ENCODE measurements at places on chromosomes 5 and 9.
A peak's percentile ranks its signal among the peaks of the same experiment; 100 is the strongest.

GRCh38 chr5:80127116-80127552 lies 92.0 kb downstream of the THBS4 start:
- DNase-seq = no peak

- DNase-seq = peak; percentile 10
Observed at GRCh38 chr9:96327694-96328352, 25.8 kb upstream of the HSD17B3 start.

DNA sequence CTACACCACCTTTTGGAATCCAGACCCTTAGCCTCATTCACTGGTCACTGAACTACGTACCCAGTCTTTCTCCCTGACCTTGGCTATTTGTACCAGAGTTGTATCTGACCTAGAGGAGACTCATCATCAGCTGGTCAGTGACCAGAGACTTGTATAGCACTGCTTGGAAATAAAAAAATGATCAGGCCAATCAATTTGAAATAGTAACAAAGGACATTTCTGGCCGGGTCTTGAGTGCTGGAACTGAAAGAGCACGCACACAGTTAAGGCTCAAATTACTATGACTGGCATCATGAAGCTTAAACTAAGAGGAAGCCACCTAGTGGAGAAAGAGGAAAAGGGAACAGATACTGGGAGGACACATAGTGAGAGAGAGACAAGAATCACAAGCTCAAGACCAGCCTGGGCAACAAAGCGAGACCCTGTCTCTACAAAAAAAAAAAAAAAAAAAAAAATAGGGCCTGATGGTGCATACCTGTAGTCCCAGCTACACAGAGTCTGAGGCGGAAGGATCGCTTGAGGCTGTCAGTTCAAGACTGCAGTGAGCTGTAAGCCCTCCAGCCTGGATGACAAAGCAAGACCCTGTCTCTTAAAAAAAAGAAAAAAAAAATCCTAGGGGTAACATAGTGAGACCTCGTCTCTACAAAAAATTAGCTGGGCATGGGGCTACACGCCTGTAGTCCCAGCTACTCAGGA lies 12.8 kb upstream of the SRP19 start:
- DNase-seq = no peak

GRCh38 chr5:103867857-103868598 lies 305.4 kb upstream of the NUDT12 start:
- no peak for DNase-seq

DNA sequence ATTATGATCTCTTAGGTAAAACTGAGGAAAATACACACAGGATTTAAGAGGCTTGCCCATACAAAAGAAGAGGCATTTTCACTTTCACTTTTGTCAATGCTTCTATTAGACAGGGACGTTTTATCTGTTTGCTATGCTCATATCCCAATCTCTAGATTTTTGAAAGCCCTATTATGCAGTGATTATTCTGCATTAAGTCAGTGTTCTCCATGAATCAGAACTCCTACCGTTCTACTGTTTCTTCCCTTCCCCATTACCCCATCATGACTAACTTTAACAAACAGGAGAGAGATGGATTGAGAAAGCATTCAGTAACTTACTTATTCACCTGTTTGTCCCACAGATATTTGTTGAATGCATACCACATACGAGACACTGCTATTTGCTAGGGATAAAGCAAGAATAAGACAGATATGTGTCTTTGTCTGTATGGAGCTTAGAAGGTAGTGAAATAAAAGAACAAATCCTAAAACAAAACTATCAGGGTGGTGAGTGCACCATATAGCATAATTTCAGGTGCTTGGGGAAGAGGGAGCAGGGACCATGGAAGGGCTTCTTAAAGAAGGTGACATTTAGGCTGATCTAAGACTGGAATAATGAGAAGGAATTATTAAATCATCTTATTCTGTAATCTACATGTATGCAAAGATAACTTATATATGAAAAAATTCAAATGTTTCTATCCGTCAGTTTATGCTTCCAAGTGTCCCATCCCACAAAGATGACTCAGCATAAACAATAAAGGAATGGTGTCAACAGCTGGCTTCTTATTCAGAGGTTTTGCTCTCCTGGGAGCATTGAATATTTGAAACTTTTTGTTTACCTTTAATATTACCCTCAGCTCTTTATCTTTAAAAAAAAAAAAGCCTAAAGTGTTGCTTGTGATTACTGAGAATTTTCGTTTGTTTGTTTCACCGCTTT lies 328.1 kb downstream of the HINT1 start:
- DNase-seq = no peak

DNA sequence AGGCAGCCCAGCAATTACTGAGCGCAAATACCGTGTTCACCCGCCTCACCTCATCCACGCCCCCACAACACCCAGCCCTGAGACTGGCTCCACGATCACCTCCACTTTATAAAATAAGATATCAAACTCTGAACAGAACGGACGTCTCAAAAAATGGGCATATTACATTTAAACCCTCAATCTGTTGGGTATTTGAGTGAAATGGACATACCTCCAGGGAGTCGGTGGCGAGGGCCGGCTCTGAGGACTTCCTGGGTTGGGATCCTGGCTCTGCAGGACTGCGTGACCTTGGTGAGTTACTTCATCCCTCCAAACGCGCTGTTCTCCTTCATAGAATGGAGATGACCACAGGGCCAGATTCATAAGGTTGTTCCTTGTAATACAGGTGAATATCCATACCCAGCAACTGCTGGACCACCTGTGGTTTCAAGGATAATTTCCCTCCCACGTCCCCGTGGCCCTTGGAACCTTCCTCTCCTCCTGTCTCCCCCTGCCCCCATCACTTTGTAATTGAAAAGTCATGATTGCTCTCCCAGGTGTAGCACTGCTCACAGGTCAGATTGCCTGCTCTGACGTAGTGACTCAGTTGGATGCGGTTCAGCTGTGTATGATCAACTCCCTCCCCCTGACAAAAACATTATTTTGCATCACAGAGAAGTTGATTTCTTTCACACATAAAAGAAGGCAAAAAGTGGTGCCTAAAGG lies 135.6 kb downstream of the KCNIP1 start:
- DNase-seq = no peak

DNA sequence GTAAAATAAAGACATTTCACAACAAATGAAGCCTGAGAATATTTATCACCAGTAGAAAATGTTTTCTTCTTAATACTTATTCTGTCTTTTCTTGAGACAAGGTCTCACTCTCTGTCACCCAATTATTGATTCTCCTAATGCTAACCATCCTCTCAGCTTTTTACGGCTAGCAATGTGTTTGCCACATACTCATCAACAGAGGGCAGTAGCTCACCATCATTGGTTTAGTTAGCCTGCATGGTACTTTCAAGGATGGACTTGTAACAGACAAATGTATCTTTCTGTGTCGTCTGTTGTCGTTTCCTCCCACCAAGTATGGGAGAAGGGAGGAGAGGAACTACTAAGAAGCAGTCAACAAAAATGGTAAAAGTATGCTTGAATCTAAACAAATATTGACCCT lies 5.9 kb upstream of the ACO1 start:
- DNase-seq = peak; percentile 19

GRCh38 chr9:112174965-112175795 lies at the start of gene SUSD1:
TSS of gene SUSD1 (minus strand) at chr9:112175297. CDS start at chr9:112175235, 62 bp downstream.
- no peak for DNase-seq

DNA sequence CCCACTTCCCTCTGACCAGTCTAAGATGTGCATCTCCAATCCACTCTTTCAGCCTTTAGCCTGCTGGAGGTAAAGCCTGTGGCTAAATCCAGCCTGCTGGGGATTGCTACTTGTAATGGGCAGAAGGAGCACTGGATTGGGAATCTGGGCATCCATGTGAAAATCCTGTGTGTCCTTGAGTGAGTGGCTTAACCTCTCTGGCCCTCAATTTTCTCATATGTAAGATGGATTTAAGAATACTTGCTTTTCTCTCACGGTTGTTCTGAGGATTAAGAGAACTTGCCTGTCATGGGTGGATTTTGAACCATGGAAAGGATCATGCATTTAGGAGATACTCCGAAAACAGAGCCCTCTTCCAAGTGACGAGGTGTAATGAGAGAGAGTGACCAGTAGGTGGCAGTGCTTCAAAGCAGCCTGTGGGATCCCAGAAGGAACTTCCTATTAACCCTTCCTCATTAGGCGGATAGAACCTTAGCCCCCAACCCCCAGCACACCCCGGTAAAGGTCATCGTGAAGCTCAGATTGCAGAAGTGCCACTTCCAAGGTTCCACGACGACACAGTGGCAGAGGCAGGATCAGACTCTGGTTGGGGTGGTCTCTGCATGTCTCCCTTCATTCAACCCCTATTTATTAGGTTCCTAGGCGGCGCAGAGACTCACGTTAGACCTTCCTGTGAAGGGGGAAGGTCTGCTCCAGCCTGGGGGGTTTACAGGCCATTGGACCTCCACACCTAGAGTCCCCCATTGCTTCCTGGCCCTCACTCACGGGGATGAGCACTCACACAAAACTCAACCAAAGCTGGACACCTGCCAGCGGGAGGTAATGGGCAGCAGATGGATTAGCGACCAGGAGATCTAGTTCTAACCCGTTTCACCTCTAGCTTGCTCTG lies 68.7 kb upstream of the ZNF618 start:
- DNase-seq = peak; percentile 33

GRCh38 chr9:107635101-107635802 lies 145.7 kb upstream of the KLF4 start:
- DNase-seq = no peak

GRCh38 chr5:156716591-156717380 lies 133.3 kb upstream of the PPP1R2B start:
- no peak for DNase-seq

- DNase-seq = no peak
Observed at GRCh38 chr9:24602693-24603352, 57.1 kb upstream of the IZUMO3 start.

DNA sequence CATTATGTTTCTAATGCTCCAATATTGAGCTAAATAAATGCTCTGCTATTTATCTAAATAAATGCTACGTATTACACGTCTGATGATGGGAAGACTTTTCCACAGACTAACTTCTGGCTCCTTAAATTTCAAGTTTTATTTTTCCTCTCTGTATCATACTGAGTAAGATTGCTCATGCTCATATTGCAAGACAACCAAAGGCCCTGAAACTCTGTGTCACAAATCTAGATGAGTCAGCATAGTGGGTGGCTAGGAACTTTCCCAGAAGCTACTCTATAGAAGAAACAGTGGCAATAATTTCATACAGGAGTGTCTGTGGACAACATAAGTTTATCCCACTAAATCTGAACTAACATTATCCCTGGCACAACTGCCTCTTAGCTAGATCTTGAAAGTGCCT lies 53.0 kb upstream of the RFX3 start:
- peak; percentile 10 for DNase-seq

DNA sequence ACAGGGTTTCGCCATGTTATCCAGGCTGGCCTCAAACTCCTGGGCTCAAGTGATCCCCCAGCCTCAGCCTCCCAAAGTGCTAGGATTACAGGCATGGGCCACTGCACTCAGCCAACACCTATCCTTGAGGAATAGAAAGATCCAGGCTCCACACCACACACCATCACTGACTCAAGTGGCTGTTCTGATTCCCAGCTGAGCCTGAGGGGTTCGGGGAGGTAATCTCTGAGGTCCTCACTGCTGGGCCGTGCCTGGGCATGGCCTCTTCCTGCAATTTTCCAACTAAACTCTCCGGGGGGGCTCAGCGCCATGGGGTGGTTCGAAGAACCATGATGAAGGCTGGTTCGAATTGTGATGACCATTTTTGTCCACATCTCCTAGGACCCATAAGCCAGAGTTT lies 31.0 kb upstream of the IL17B start:
- no peak for DNase-seq

DNA sequence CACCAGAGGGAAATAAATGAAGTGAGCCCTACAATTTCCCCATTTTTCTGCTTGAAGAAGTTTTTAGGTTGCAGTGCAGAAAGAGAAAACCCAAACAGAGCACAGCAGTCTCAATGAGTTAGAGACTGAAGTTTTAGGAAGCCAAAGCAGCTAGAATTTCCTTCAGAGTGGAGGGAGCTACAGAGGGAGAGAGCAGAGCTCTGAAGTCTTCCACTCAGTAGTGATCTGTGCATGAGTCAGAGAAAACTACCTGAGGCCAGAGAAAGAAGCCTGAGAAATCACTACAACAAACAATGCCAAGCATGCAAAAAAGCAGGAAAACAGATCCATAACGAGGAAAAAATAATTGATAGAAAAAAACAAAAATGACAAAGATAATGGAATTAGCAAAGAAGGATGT lies 17.9 kb upstream of the NDUFB6 start:
- DNase-seq = no peak

GRCh38 chr5:80309871-80310665 lies 9.7 kb upstream of the SPZ1 start:
- DNase-seq = no peak

- no peak for DNase-seq
Observed at GRCh38 chr5:119287547-119288111, 68.2 kb upstream of the TNFAIP8 start.

DNA sequence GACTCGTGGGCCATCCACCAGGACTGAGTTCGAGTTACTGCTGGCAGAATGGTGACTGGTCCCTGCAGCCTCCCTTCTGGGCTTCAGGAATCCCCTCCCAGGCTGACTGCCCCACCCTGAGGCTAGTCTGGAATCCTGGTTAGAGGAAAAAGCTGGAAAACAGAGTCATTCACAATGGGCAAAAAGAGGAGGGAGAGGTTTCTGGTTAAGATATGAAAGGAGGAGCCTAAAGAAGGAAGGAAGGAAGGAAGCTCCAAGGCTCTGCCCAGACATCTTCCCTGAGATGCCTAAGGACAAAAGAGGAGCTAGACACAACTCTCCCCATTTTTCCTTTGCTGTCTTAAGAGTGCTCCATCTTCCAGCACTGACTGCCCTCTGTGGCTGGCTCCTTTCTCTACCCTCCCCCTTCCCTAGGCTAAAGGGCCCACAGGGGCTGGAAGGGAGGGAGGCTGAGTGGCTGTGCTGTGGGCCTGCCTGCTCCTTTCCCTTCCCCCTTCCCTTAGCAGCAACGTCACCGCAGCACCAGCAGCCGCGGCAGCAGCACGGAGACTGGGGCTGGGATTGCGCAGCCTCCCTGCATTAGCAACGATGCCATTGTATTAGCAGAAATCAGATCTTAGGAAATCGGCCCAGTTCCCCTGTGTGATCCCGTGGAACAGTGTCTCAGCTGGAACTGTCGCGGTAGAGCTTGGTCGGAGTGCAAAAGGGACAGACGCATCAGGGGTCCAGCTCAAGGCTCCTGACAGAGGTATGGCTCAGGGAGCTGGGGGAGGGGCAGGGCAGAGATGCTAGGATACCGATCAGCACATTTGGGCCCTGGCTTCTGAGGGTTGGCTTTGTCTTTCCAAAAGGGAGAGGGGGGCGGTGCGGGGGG lies 48.7 kb downstream of the RUSC2 start:
- DNase-seq = no peak

All from activated CD4-positive, alpha-beta T cell treated with anti-CD3 and anti-CD28 coated beads, Interleukin-2, amount 50 U/mL, for 48 hours (primary cell).